ENCODE measurements at places on chromosomes 1 and 21.
A peak's percentile ranks its signal among the peaks of the same experiment; 100 is the strongest.

- DNase-seq = no peak
Measured at GRCh38 chr1:186888367-186888766, 59.6 kb downstream of the PLA2G4A start.

- DNase-seq = no peak
Measured at GRCh38 chr1:109895720-109896504, 14.7 kb upstream of the CSF1 start.

DNA sequence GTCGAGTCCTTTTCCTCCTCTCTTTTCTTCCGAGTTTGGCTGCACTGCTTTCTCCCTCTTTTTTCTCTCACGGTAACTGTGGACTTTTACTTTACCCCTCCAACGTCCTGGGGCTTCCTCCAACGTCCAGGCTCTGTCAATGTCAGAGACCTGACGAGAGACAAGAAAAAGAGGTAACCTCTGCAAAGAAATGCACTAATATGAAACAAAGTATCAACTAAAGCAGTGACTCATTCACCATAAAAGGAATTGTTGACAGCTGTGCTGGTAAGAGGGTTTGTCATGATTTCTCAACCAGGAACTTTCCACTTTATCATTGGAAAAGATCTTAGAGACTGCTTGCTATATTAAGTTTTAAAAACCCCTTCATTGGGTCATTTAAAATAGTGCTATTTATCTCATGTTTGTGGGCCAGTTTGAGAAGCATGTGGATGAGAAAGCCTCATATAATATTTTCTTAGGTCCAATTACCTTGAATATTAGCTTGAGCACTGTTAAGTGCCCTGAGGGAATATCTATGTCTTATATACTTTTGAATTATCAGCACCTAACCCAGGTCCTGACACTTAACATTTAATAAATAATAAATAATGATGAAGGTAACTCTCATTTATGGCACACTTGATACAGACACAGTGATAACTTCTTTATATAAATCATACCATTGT lies at the start of gene GBP2:
TSS of gene GBP2 (minus strand) at position 202 of the 668 bp plus-strand sequence. CDS start 4,148 bp downstream, outside the sequence.
- DNase-seq = no peak

- DNase-seq = no peak
Measured at GRCh38 chr1:54460351-54460750, 54.2 kb upstream of the SSBP3 start.

GRCh38 chr1:33078030-33078591 lies 2.8 kb upstream of the AZIN2 start:
- no peak for DNase-seq

DNA sequence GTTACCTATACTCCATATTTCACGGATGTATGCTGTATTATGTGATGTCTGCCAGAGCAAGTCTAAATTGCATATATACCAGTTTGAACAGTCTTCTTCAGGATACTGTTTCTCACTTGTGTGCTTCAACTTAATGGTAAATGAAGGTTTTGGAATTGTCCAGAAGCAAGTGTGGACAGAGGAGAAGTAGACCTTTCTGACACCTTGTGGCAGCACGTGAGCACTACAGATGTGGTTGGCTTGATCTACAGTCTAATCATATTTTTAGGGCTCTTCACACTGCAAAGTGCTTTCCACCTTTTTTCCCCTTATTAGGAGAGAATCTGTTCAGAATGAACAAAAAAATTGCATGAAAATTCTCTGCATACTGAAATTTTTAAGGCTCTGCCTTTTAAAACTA lies 10.9 kb downstream of the MORC3 start:
- DNase-seq = peak; percentile 16

- no peak for DNase-seq
Measured at GRCh38 chr1:167440345-167440744, 78.0 kb downstream of the CD247 start.

DNA sequence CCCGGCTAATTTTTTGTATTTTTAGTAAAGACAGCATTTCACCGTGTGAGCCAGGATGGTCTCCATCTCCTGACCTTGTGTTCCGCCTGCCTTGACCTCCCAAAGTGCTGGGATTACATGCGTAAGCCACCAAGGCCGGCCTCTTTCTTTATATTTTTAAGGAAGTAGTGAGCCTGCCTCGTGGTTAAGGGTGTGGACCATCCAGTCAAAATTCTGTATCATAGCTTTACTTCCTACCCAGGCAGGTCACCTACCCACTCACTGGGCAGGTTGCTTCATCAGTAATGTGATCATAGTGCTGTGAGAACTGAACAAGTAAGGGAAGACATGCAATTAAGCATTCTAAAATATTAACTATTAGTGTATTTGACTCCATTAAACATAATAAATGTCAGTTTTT lies 8.1 kb upstream of the ACOT7 start:
- no peak for DNase-seq

Measured in NCI-H446 (cell line).